Activated gamma-delta T cell (primary cell): ENCODE measurements at places on chromosomes 5 and 9.

- DNase-seq = no peak
These were observed 650 bp downstream of the MRRF start for GRCh38 chr9:122265149-122265915.

DNA sequence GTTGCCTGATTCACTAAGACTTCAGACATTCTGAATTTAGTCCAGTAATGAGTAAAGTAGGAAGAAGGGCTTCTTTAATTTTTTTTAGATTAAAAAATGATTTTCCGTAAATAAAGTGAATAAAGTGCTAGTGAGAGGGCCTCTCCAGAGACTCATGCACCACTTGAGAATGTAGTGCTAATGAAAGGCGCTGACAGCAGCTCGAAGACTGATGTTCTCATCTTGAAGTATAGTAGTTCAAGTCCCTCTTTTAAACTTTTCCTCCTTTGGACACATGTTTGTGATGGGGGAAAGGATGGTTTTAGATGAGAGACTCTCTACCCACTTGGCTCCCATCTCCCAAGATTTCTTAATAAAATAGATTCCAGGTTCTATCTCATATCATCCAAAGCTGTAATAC is 48.5 kb downstream of the G3BP1 start:
- no peak for DNase-seq

- DNase-seq = no peak
These were observed 42.4 kb downstream of the TRIO start for GRCh38 chr5:14185326-14186058.

GRCh38 chr5:82694711-82695285 is 382.4 kb downstream of the TMEM167A start:
- DNase-seq = no peak

- no peak for DNase-seq
These were observed 76.0 kb downstream of the COL15A1 start for GRCh38 chr9:99019510-99020331.

- DNase-seq = no peak
These were observed 106.5 kb downstream of the BNC2 start for GRCh38 chr9:16763946-16764345.

DNA sequence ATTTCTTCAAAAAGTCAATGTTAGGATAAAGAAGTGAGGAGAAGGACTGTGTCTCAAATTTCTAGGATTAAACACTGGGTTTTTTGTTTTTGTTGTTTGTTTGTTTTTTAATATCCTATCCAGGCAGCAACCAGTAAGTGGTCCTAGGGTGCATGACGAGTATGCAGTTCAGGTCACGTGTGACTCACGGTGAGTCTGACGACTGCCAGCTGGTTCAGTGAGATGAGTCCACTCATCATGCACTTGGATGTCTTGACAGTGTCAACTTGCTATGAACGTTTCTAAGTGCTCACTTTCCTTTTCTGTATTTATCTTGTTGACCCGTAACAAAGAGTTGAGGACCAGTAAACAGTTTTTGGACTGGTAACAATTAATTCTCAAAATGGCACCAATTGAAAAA is 32.7 kb downstream of the ATG10 start:
- no peak for DNase-seq
